IMR-90 (cell line): ENCODE measurements at places on chromosomes 2 and 18. TPM values are rescaled to one million over a fixed set of nuclear protein-coding genes. Genes with fewer than 3 reads are reported as not detected.
A peak's percentile ranks its signal among the peaks of the same experiment; 100 is the strongest.

DNA sequence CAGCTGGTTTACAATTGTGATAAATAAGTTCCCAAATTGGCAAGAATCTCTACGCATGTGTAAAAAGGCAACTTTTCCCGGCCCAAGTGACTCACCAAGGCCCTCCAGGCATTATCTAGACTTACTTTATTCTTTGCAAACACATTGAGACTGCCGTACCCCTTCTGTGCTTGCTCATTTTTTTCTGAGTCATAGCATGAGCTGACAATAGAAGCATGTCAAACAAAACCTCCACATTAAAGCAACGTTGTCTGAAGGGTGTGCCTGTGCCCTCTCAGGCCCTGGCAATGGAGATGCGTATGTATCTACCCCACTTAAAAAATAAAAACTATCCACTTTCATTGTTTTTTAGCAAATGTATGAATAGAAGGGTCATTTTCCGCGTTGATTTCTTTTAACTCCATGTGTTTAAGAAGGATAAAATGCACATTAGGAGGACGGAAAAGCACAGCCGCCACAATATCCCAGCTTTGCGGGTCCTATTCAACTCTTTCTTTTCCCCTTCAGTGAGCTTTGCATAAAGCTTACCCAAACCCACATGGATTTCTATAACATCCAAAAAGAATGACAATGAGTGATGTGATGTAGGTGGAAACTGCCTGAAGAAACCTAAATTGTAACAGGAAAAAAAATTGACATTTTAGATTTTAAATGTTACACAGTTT is 298.2 kb downstream of the CDCA7 start:
- peak overlapping the region; percentile 66; the same call in 1 of the 2 replicates for H3K27ac ChIP-seq
- no peaks in the 10 kb centered on the region for H3K36me3 ChIP-seq
- peaks cover 14% of the 10 kb centered on the region for H3K4me1 ChIP-seq
- peak; percentile 96 for DNase-seq
- no peak overlapping the region for H3K4me3 ChIP-seq

DNA sequence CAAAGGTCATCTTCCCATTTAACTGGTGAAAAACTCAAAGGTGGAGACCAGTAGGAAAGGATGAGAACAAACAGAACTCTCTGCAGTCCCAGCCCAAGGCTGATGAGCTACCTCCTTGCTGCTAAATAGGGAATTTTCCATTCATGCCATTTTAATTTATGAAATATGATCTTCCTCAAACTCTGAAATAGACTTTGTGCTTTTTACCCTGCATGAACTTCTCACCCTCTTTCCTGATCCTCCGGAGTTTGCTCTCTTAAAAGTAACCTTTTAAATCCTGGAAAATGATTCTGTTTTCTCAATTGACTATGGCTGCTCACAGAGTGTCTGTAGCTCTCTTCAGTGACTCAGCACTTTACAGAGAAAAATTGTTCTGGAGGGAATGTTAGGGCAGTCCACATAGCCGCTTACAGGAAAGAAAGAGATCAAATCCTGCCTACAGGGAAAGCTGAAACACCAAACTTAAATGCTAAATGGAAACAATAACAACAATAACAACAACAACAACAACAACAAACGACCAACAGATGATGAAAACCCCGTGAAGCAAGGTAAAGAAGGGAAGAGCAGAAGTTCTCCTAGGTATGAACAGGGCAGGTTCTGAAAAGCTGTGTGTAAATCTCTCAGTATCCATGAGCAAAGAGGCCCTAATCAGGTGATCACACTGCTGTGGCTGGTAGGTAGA is 79.8 kb upstream of the SESTD1 start:
- peaks cover 2% of the 10 kb centered on the region for H3K4me1 ChIP-seq
- peak; percentile 31 for DNase-seq
- H3K27ac ChIP-seq: peak overlapping the region; percentile 61; the same call in 1 of the 2 replicates

GRCh38 chr2:207182911-207183310 is 17.2 kb upstream of the KLF7 start:
- H3K36me3 ChIP-seq: no peaks in the 10 kb centered on the region
- peak; percentile 47 for DNase-seq
- peaks cover 17% of the 10 kb centered on the region for H3K4me1 ChIP-seq
- H3K27ac ChIP-seq: 0 out of 2 replicates have a peak overlapping the region, but pooled peaks have one; percentile 7

GRCh38 chr2:169366066-169366465 is 3.7 kb upstream of the LRP2 start:
- peaks cover 5% of the 10 kb centered on the region; the same call in 1 of the 2 replicates for H3K4me1 ChIP-seq
- peak; percentile 2 for DNase-seq
- H3K36me3 ChIP-seq: no peaks in the 10 kb centered on the region
- H3K27me3 ChIP-seq: peaks cover 32% of the 10 kb centered on the region
- no peak overlapping the region for H3K4me3 ChIP-seq
- no peak overlapping the region for H3K27ac ChIP-seq

GRCh38 chr2:180720829-180721228 is 259.6 kb upstream of the UBE2E3 start:
- no peak for DNase-seq
- no peaks in the 10 kb centered on the region for H3K36me3 ChIP-seq
- H3K4me3 ChIP-seq: no peak overlapping the region
- H3K4me1 ChIP-seq: peaks cover 5% of the 10 kb centered on the region; the same call in 1 of the 2 replicates
- H3K27ac ChIP-seq: no peak overlapping the region

- no peaks in the 10 kb centered on the region for H3K36me3 ChIP-seq
- no peak overlapping the region for H3K4me3 ChIP-seq
- H3K4me1 ChIP-seq: peaks cover 2% of the 10 kb centered on the region; the same call in 1 of the 2 replicates
- no peak for DNase-seq
- no peak overlapping the region for H3K27ac ChIP-seq
Observed at GRCh38 chr2:96105152-96105915, 11.0 kb downstream of the ADRA2B start.

CRYGD gene
- not detected in 2 replicates for total RNA-seq
